ENCODE measurements at places on chromosomes 4 and X.

DNA sequence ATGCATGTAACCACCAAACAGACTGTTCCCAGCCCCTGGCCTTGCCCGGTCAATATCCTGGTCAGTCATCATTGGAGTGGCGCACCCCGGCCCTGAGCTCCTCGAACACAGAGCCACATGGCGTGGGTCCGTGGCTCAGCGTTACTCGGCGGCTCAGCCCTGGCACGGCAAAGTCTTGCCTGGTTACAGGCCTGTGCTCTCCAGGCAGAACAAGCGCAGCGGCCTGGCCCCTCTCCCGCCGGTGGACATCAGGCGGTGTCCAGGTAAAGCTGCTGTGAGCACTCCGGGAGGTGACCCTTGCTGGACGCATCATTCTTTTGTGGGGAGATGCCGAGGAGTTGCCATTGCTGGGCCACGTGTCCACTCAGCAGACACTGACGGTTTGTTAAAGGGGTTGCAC, 6.1 kb upstream of the UVSSA start:
- no peak for DNase-seq
- no peak overlapping the region for H3K4me3 ChIP-seq
- H3K36me3 ChIP-seq, result peaks cover 48% of the 10 kb centered on the region
- H3K27me3 ChIP-seq, result no peaks in the 10 kb centered on the region
- no peaks in the 10 kb centered on the region for H3K4me1 ChIP-seq
- no peak overlapping the region for H3K27ac ChIP-seq

- DNase-seq, result no peak
- no peaks in the 10 kb centered on the region for H3K36me3 ChIP-seq
- no peak overlapping the region for H3K4me3 ChIP-seq
Measured at GRCh38 chr4:122854447-122855352, 28.1 kb downstream of the FGF2 start.

GRCh38 chr4:67869580-67870190, 14.1 kb downstream of the TMPRSS11D start:
- no peaks in the 10 kb centered on the region for H3K4me1 ChIP-seq
- H3K27me3 ChIP-seq, result no peaks in the 10 kb centered on the region
- H3K36me3 ChIP-seq, result no peaks in the 10 kb centered on the region
- no peak overlapping the region for H3K4me3 ChIP-seq
- DNase-seq, result no peak

DNA sequence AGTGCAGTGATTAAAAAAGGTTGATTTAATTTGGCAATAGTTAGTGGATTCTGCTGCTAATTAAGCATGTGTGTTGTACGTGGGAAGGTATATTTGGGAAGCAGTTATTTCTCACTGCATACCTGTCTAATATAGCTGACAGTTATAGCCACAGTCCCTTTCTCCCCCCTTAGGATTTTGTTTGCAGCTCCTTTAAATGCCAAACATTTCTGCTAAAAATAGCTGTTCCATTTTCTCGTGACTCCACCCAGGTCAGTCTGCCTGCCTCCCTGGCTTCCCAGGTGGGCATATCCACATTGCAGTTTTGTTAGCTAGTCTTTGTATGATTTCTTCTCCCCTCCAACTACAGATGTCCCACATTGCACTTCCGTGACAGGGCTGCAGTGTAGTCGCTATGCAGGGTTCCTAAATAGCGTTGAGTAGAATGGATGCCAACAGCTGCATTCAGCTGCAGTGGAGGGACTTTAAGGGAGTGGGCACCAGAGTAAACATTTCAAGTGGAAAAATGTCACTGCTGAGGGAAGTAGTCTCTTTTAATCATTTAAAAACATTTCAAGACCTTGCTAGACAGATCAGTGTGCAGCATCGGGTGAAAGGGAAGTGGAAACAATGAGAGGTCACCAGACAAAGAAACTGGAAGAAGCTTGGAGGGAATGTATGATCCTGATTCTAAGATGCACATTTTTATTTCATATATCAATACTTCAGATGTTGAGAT, 326.3 kb downstream of the RAPGEF2 start:
- no peaks in the 10 kb centered on the region for H3K4me1 ChIP-seq
- H3K36me3 ChIP-seq, result no peaks in the 10 kb centered on the region
- no peaks in the 10 kb centered on the region for H3K27me3 ChIP-seq

DNA sequence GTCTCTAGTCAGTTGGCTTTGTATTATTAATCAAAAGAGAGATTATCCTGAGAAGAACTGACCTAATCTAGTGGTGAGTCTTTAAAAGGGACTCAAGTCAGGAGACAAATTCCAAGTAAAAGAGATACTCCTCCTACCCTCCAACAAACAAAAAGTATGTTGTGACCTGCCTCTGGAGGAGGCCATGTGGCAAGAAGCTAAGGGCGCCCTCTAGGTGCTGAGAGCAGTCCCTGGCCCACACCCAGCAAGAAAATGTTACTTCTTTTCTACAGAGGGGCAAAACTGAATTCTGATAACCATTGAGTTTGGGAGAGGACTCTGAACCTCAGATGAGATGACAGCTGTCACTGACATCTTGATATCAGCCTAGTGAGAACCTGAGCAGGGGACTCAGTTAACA, 953.6 kb upstream of the AGA start:
- H3K27me3 ChIP-seq, result no peaks in the 10 kb centered on the region
- H3K4me1 ChIP-seq, result no peaks in the 10 kb centered on the region
- no peak overlapping the region for H3K4me3 ChIP-seq
- DNase-seq, result no peak
